Activated CD4-positive, CD25-positive, alpha-beta regulatory T cell treated with anti-CD3 and anti-CD28 coated beads, Interleukin-2, amount 50 U/mL, for 24 hours (primary cell): ENCODE measurements at places on chromosomes 4 and X.

DNA sequence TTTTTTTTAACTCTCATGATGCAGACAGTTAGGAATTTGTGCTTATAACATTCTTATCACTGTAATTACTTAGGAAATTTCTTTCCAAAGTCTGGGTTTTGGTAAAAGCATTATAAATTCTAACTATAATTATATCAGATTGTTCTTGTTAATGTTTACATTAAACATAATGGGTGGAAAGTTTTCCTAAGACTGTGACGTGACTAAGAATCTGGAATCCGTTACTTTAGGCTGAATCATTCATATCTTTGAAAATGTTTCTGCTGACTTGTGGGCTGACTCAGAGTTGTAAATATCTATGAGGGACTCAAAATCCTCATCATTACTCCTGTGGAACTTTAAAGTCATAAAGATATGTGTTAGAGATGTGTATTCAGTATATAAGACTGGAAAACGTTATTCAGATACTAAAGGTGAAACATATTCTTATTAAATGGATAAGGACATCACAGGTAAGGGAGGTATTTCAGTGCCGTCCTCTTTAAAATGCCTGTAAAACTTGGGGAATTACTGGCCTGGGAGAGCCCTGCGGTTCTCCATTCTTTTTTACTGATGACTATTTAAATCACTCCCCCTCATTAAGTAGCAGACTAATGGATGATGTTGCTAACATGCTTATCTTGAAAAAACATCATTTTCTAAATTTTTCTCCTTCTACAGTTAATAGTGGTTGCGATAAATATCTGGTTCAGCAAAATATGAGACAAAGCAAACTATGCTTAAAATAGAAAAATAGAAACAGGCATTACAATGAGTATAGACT lies 159.0 kb downstream of the DCLK2 start:
- ATAC-seq = no peak

DNA sequence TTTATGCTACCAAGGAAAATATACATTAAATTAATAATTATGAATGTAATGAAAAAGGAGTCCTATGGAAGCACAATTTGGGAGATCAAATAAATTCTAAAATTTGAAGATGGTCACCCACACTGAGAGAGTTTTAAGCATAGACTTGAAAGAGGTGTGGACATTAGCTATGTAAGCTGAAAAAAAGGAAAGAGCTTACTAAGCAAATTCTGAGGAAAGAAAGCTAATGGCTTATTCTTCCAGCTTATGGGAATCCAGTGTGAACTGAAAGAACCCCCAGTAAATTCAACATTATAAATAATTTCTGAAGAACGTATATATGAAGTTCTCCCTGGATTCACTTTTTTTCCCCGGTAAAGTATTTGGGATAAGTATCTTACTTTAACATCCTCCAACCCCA lies 78.2 kb upstream of the GUCY1A1 start:
- no peak for ATAC-seq

- ATAC-seq = no peak
Observed at GRCh38 chr4:152817331-152817730, 37.6 kb downstream of the ARFIP1 start.

- peak; percentile 41 for ATAC-seq
Observed at GRCh38 chr4:3879681-3880614, 113.8 kb downstream of the ADRA2C start.

- peak; percentile 49 for ATAC-seq
Observed at GRCh38 chrX:53239474-53239873, 14.5 kb upstream of the KDM5C start.

GRCh38 chrX:126551306-126551705 lies 1.3 kb downstream of the DCAF12L1 start:
- ATAC-seq = no peak
